NCI-H446 (cell line): ENCODE measurements at places on chromosomes 3 and 15.

DNA sequence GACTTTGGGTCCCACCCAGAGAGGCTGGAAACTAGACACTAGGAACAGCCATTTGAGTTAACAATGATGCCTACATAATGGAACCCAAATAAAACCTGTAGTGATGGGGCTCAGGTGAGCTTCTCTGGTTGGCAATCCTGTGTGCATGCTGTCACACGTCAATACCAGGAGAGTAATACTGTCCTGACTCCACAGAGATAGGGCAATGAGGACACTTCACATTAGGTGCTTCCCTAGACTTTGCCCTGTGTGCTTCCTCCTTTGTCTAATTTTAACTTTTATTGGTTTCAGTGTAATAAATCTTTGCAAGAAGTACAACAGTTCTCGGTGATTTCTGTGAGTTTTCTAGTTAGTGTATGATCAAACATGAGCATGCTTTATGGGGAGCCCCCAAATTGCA, 281.8 kb upstream of the ARRDC4 start:
- DNase-seq = no peak

DNA sequence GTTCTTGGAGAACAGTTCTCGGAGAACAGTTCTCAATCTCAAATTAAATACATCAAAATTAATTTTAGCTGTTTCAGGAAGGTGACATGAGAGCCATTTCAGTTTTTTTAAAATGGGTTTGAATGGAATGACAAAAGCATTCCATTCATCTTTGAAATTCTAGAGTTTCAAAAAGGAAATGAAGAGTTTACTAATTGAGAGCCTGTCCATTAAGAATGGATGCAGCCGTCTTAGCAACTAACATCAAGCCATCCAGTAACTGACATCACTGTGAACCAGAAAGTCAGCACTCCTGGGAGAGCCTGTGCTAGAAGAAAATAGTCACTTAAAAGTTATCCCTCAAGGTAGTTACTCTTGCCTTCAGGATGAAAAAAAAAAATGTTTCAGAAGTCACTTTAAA, 47.0 kb upstream of the FSTL1 start:
- DNase-seq = peak; percentile 8

DNA sequence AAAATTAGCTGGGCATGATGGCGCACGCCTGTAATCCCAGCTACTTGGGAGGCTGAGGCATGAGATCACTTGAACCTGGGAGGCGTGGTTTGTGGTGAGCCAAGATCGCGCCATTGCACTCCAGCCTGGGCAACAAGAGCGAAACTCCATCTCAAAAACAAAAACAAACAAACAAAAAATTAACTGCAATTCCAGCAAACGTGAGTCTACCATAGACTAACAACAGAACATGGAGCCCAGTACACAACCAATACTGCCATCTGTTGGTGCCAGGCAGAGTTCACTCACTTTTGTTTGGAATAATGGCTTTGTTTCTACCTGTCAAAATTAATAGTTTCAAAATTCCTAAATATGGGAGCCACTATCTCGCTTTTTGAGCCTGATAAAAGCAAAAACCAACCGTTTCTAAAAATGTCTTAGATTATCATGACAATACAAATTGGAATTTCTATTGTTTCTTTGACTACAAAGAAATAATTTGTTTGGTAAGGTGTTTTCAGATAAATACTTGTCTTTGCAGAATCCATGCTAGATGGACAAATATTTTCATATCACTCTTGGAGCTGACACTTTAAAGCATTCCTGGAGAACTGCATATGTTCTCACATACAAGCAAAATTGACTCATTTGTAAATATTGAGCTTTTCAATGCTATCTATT, 45.0 kb downstream of the GPR176 start:
- peak; percentile 26 for DNase-seq

GRCh38 chr3:120532969-120533368, 63.2 kb upstream of the NDUFB4 start:
- DNase-seq = no peak

DNA sequence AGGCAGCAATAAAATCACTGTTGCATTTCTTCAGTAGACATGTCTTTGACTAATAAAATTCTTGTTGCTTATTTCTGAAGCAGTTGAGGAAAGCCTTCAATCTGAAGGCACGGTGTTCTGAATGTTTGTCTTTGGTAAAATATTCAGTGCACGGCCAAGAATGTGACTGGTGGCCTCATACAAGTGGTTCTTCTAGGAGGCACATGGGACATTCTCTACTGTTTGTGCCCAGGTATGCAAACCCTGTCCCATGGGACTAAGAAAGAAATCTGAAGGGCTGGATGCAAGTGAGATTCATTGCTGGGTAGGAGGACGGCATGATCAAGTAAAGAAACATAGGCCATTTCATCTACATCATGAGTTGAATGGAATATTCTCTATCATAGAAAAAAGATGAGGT, 250.6 kb upstream of the NR2F2 start:
- DNase-seq = no peak

GRCh38 chr3:11312166-11312565, 40.0 kb downstream of the ATG7 start:
- DNase-seq = no peak

- no peak for DNase-seq
Measured at GRCh38 chr3:46406788-46407611, at the start of the genes CCR5AS and CCRL2. TSS of gene CCR5AS (minus strand) at chr3:46407066. TSS of gene CCRL2 (plus strand) at chr3:46407259. CDS start at chr3:46408080, 821 bp downstream.

DNA sequence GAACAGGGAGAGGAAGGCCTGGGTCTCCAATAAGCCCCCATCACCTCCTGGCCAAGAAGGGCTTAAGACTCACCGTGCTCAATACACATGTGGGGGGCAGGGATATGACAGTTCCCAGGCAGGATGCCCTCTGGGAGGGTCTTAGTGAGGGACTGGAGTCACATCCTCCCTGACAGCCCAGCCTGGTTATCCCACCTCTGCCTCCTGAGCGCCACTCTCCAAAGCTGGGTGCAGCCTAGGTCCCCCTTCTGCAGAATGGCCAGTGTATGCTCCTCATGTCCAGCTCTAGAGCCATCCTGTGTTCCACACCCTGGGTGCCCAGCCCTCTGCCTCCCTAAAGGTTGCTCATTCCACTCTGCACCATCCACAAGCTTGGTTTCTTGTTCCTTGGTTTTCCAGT, 1.2 kb upstream of the SHISA5 start:
- DNase-seq = no peak
